ENCODE measurements at places on chromosomes 12 and 14. TPM values are rescaled to one million over a fixed set of nuclear protein-coding genes. Genes with fewer than 3 reads are reported as not detected.

The ARID2 gene
- total RNA-seq, result 17.1 TPM

The GLIPR1L2 gene
- total RNA-seq, result 1.8 TPM

The SLCO1B1 gene
- not detected for total RNA-seq

The NOXRED1 gene
- 0.35 TPM for total RNA-seq
